ENCODE measurements at places on chromosomes 12 and 14. TPM values are rescaled to one million over a fixed set of nuclear protein-coding genes. Genes with fewer than 3 reads are reported as not detected.

Gene TULP3
- 9.1 TPM for total RNA-seq

Gene CELA1
- not detected for total RNA-seq

Gene FAM181A
- total RNA-seq = not detected

Gene ANO2
- total RNA-seq = not detected

Data from CD8-positive, alpha-beta memory T cell (primary cell).